ENCODE measurements at places on chromosomes 4 and X.

GRCh38 chrX:26851981-26852380 is 611.2 kb downstream of the PPP4R3C start:
- no peak for DNase-seq

- DNase-seq, result no peak
Measured at GRCh38 chr4:174201871-174202270, 81.6 kb downstream of the FBXO8 start.

DNA sequence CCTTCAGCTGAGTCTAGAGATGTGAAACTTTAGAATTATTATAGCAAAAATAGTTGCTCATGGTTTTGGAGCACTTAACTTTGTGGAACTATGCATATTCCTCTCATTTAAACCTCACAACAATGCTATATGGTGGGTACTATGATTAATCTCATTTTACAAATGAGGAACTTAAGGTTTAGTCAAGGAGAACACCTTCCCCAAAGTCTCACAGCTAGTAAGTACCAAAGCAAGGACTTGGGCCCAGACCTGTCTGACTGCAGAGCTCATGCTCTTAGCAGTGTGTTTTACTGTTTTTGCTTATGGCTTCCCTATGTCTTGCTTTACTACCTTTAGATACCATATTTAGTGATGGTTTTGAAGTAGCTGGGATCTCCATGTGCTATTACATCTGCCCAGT is 5.1 kb downstream of the UBE2A start:
- no peak for DNase-seq

GRCh38 chr4:138259824-138260223 is 17.7 kb upstream of the SLC7A11 start:
- no peak for DNase-seq

DNA sequence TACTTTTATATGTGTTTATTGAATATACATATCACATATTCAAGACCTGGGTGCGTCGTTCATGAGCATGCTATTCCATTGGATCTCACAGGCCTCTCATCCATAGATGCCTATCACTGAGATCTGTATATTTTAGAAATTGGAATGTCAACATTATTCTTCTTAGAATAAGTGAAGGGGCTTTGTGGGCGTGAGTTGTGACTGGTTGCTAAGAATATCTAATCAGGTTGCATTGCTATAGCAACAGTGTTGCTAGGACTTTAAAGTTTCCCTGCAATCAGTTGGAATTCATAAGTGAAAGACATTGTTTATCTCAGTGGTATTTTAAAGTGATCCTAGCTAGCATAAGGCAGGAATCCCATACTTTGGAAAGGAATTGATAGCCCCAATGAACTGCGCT is 36.7 kb upstream of the ANK2 start:
- no peak for DNase-seq

- DNase-seq, result no peak
Measured at GRCh38 chr4:169663402-169663801, 43.0 kb downstream of the CLCN3 start.

GRCh38 chr4:61864286-61864685 is 664.2 kb downstream of the ADGRL3 start:
- no peak for DNase-seq

DNA sequence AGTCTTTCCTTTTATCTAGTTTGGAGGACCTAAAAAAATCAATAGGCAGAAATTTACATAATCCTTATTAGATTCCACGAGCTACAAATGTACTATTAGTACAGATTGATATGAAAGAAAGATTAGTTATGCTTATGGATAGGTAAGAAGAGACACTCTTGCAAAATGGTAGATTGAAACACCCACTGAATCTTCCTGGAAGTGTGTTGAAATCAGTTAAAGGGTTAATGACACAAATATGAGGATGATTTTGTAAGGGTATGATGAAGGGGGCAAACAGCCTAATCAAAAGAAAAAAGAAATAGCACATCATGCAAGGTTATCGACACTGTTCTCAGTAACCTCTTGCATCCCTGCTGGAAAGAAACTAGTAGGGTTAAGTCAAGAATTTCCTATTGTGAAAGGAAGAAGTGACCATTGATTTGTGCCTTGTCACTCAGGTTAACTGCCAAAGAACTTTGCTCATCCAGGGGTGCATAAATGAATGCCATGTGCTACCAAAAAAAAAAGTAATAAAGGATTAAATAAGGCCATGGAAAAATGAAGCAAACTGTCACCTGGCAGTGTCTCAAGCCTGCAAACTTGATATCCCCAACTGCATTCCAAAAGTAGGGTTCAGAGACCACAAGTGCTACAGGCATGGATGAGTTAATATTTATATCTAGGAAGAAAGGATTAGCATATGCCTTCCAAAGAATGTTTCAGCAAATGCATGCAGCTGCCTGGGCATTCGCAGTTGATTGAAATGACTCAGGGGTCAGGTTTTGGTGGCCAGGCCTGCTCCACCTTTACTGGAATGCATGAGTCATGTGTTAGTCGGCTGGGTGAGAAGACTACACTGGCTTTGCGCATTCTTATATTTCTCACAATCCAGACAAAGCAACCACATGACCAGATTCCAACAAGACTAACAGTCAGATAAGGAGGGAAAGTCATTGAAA is 78.3 kb upstream of the ATXN3L start:
- no peak for DNase-seq
